ENCODE measurements at places on chromosomes 5 and 9.

DNA sequence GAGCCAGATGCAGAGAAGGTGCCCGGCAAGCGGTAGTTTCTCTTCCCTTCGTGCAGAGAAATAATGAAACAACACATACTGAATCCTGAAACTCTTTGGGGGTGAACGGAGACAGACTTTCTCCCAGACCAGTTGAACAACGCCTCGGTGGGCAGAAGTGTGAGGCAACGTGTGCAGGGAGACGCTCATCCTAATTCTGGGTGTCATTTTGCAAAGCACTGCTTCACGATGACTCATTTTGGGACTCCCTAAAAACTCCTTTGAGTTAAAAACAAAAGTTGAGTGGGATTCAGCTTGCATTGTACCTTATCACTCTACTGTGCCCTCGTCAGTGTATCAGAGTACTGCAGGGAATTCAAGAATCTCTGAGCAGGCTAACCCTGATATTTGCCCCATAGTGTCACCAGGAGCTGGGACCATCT is 3.5 kb upstream of the NEK6 start:
- DNase-seq = no peak

DNA sequence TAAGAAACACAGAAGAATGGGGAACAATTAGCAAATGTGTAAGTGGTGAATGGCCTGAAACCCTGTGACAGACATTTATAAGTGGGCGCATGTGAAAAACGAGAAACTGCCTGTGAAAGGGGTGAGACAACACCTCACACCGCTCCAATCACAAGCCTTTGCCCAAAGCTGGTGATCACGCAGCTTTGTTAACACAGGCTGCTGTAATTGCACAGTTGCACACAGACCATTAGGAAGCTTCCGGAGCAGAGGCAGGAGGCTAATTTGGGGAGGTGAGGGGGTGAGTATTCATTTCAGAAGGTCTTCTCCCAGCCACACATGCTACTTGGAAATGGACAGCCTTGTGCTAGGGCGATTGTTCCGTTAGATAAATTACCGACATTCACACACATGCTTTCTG is 294.0 kb downstream of the MED10 start:
- DNase-seq = no peak

- no peak for DNase-seq
Measured at GRCh38 chr9:93655621-93656425, 79.4 kb downstream of the PHF2 start.

GRCh38 chr5:77844623-77845323 is 68.6 kb upstream of the TBCA start:
- DNase-seq = no peak
